ENCODE measurements at places on chromosomes 6 and 20. TPM values are rescaled to one million over a fixed set of nuclear protein-coding genes. Genes with fewer than 3 reads are reported as not detected.

The GSTA2 gene
- not detected for total RNA-seq

The LTB gene
- 269 TPM for total RNA-seq

DNA sequence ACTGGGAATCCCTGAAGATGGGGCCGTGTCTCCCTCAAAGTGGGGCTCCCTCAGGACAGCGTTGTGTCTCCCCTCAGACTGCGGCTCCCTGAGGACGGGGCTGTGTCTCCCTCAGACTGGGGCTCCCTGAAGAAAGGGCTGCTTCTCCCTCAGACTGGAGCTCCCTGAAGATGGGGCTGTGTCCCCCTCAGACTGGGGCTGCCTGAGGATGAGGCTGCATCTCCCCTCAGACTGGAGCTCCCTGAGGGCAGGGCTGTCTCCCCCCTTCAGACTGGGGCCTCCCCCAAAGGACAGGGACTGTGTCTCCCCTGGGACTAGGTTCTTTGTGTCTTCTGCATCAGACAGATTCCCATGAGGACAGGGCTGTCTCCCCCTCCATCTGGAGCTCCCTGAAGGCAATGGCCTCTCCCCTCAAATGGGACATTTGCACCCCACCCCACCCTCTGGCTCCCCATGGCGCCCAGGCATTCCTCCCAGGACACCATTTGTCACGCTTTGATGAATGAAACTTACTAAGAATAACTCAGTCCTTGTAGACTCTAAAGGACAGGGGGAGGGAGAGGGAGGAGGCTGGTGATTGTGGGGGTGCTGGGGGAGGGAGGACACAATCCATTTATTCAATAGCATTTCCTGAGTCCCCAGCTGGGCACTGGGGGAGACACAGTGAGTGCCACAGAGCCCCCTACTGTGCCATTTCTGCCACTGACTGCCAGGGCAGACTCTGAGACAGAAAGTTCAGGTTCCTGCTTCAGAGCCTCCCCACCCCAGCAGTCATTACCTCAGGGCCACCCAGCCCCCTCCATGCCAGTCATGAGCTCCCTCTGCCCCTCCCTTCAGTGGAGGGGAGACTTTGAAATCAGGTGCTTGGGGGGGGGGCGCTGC lies 122.4 kb downstream of the MRPL14 start:
- no peak for ATAC-seq

- no peak for ATAC-seq
Measured at GRCh38 chr20:31824554-31825313, 5.6 kb downstream of the MYLK2 start.

GRCh38 chr6:28988536-28989311 lies 16.4 kb downstream of the ZNF311 start:
- peak; percentile 89 for ATAC-seq

The PRR18 gene
- not detected for total RNA-seq

DNA sequence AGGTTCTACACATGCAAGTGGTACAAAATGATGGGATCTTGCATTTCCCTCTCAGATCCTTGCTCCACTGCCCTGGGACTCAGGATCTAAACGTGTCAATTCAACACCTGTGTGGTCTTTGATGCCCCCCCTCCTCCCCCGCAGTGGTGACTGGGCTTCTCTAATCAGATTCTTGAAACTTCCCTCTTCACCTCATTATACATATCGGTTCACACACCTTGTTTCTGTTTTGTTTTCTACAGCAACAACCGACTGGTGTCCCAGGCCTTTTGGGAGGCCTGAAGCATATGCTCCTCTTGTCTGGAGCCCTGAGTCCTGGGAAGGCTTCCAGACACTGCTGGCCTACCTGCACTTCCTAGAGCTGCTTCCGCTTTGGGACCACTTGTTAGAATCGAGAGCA lies 20.0 kb downstream of the SAMD3 start:
- no peak for ATAC-seq

DNA sequence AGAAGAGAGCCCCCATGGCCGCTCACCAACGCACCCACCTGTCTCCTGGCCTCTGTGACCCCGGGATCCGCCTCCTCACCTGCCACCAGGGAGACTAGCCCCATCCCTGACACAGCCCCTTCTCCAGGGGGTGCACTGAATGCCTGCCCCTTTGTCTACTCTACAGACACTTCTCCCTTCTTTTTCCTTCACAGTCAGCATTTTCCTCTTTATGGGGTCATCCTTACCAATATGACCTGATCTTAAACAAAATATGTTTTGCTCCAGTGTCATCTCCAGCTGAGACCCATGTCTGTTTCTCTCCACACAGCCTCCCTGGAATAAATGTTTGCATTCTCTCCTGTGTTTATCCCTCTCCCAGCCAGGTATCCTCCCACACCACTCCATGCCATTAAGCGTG lies 14.6 kb upstream of the CCR6 start:
- no peak for ATAC-seq

GRCh38 chr20:45781391-45781931 lies 10.2 kb downstream of the WFDC3 start:
- peak; percentile 47 for ATAC-seq

The RING1 gene
- 22.7 TPM for total RNA-seq

Measured in activated T-helper 17 cell treated with anti-CD3 and anti-CD28 coated beads, Interleukin-2, amount 50 U/mL, for 72 hours (primary cell).